ENCODE measurements at places on chromosomes 7 and 10. TPM values are rescaled to one million over a fixed set of nuclear protein-coding genes. Genes with fewer than 3 reads are reported as not detected.
A peak's percentile ranks its signal among the peaks of the same experiment; 100 is the strongest.

DNA sequence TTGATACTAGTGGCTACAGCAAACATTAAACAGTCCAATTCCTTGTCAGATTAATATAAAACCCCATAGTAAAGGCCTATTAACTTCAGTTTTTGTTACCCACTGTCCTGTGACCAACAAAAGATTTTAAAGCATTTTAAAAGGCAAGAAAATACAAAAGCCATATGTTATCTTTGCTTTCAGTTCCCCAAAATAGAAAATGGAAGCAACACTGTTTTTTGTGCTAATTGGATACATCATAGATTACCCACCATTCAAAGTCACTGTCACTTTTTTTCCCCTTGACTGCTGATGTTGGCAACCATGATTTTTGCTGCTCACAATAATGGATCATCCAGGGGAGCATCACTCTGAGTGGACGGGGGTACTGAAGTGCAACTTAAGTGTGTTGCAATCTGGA lies 52.4 kb upstream of the TMEM140 start:
- no peak for DNase-seq

- no peak for DNase-seq
Measured at GRCh38 chr7:91811236-91811635, 69.3 kb downstream of the MTERF1 start.

DNA sequence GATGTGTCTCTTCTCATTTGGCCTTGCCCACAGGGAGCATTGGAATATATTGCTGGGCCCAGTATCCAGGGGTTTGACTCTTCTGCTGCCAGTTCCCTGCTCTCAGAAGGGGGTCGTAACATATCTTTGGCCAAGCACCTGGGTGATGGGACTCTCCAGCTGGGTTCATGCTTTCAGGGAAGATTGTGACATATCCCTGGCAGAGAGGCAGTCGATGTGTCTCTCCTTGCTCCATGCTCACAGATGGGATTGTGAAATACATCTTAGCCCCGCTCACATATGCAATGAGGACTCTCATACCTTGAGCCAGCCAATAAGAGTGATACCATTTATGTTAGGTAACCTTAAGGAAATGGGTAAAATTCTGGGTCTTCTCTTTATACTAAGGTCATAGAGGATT lies 39.2 kb upstream of the ZNF680 start:
- no peak for DNase-seq

- no peak for DNase-seq
Measured at GRCh38 chr7:133584956-133585668, 332.2 kb downstream of the EXOC4 start.

- DNase-seq: peak; percentile 77
Measured at GRCh38 chr10:124685261-124685660, 58.9 kb downstream of the FAM53B start.

DNA sequence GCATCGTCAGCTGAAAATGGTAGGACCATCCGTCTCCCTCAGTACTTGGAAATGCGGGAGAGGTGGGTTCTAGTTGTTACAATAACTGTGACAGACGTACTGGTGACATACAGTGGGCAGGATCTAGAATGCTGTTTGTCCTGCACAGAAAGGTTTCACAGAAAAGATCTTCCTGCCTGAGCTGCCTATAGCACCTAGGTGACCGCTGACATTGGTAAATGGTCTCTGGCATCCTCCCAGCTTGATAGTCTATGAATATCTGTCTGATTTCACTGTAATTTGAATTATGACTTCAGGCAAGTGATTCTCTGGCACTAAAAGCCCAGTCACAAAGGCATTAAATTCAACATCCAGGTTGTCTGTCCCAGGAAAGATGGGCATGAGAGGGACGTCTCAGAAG lies 38.2 kb upstream of the CCDC3 start:
- DNase-seq: no peak

- no peak for DNase-seq
Measured at GRCh38 chr7:44889086-44889781, 3.9 kb upstream of the PURB start.

- no peak for DNase-seq
Measured at GRCh38 chr7:52771177-52771576, 264.3 kb upstream of the POM121L12 start.

- no peak for DNase-seq
Measured at GRCh38 chr7:81051811-81052413, 133.1 kb upstream of the SEMA3C start.

DNA sequence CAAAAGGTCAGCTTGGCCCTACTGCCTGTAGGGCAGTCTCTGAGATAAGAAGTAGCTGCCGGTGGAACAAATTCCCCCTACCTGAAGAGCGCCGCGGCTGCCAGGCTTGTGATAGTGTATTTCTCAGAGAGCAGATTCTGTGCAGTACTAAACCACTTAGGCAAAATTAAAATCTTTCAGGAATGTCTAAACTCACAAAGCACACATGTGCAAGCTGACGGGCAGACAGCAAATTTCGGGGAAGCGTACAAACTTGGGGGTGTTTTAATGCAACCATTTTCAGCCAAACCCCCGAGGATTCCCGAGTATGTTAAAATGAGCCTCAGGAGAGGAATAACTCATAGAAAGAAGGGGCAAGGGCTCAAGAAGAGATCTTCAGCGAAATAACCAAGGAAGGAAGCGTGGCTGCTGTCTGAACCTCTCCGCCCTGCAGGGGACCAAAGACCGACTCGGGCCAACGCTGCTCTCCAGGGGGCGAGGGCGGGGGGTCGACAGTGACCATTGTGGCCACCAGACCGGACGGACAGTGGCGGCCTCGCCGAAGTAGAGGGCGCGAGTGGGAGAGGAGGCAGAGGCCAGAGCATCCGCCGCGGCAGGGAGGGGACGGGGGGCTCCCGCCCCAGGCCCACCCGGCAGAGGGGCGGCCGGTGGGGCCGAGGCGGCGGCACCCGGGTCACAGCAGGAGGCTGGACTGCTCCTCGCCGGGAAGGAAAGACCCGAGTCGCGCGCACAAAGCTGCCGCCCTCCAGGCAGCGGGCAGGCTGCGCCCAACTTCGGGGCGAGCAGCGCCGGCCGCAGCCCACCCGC lies 819 bp downstream of the HYCC1 start:
- peak; percentile 76 for DNase-seq

DNA sequence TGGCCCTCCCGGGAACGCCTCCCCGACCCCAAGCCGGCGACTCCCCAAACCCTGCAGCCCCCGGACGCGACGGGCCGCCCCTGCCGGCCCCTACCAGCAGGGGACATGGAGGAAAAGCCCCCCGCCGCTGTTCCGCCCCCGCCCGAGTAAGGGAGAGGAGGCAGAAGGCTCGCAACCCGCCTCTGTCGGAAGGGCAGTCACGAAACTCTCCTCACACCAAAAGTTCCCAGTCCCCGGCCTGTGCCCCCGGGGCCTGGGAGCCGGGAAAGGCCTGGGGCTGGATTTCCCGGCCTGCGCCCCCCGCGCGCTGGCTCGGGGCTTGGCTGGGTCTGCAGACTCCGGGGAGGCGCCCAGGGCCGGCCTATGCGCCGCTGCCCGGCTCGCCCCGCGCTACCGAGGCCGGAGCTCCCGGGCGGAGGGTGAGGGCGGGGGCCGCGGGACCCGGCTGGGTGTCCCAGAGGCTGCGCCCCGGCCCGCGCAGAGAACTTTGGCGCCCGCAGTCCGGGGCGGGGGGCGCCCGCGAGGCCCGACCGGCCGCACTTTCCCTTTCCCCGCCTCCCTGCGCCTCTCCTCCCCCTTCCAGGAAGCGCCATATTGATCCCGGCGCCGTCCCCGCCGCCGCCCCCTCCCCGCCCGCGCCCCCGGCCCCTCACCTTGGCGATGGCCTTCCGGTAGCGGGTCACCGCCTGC lies 728 bp downstream of the PARD3 start:
- peak; percentile 77 for DNase-seq

- DNase-seq: no peak
Measured at GRCh38 chr7:71477441-71477840, 345.5 kb downstream of the GALNT17 start.

DNA sequence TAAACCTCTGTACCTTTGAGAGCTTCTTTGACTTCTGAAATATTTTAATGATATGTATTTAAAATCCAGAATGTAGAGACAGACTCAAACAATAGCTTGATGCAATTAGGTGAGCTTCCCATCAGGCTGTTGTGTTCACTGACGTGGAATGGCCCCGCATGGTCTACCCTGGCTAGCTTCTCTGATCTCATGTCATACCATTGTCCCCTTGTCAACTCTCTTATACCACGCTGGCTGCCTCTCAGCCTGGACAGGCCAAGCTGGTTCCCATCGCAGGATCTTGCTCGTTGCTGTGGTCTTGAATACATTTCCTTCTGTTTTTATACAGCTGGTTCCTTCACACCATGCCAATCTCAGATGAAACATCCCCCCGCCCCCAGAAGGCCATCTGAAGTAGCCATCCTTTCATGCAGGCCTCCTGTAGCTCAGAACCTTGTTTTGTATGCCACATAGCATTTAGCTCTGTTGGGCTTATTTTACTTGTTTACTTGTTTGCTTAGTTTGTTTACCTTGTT lies 84.2 kb downstream of the FANK1 start:
- DNase-seq: no peak

DNA sequence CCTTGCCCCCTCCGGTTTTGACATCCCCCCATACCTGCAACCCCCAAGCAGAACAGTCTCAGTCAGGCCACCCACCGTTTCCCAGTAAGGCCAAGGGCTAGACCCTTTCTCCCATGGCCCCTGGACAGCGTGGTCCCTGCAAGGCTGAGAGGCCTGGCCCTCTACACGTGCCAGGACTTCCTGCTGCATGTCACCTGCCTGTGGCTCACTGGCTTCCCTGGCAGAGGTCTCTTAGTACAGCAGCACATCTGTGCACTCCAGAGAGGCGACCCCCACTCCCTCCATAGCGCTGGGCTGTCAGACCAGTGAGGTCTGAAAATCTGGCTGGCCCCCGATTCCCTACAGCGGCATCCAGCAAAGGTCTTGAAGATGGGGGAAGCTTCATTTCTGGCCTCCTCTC lies 26.4 kb upstream of the JAKMIP3 start:
- DNase-seq: no peak

DNA sequence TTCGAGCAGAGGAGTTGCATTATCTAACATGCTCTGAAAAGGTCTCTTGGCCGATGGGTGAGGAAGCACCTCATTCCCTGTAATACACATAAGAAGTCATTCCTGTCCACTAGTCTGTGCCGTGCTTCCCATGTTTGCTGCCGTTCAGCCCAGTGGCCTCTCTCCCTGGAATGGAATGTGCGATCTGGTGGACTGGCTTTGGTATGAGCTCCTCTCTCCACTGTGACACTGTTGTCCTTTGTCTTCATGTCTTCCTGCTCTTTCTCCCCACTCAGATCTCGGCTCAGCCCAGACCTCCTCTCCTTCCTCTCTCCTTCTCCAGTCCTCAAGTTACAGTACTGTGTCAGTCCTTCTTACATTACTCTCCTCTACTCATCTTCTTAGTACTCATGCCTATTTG lies 192.8 kb upstream of the KLF6 start:
- DNase-seq: no peak

DNA sequence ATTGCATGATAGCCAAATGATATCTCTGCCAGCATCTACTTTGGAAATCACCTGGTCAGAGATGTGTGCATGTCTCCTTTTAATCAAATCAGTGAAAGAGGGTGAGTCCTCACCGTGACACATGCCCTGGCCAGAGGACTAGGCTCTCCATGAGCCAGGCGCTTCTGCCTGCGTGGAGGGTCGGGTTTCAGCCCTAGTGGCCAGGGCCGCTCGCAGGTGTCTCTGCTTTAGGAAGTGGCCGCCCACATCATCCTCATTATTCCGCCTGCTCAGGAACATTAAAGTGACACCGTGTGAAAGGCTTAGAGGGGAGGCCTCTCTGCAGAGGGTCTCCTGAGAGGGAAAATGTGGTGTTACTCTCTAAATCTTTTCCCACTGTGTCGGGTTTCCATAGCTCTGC lies 173.6 kb upstream of the PRKCQ start:
- DNase-seq: no peak

GRCh38 chr10:15652117-15652516 lies 67.6 kb downstream of the ITGA8 start:
- no peak for DNase-seq

- no peak for DNase-seq
Measured at GRCh38 chr10:89250865-89251408, 638 bp downstream of the LIPA start.

DNA sequence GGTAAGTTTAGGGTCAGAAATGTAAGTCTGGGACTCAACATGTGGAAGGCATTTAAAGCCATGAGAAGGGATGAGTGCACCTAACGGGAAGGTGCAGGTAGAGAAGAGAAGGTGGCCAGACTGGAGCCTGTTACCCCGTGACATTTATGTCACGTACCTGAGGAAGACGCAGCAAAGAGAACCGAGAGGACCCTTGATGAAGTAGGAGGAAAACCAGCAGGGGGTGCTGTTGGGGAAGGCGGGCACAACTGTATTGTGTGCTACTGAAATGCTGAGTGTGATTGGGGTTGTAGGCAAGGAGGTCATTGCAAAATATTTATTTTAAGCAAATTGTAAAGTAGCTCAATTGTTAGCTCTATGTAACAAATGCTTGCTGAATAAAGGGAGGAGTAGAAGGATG lies 338.2 kb upstream of the PRKCQ start:
- no peak for DNase-seq

GRCh38 chr7:99557940-99558305 lies 519 bp upstream of the ZNF655 start:
- DNase-seq: no peak

DNA sequence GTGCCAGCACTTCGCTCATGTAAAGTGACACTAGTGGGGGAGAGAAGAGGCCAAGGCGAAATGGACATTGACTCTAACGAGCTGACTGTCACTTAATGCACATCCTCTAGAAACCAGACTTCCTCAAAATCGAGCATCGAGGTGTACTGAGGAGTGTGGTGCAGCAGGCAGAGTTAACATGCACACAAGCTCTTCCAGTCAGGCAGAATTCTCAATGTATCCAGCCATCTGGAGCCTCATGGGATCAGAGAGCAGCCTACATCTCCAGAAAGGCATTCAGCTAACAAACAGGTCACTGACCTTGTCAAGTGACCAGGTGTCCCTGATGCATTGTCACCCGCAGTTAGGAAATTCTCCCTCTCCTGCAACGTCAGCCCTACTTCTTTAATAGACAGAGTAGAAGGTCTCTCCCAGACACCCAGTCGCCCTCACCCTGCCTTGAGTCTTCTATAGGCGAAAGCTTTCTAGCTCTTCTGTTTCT lies 259.8 kb upstream of the AOAH start:
- DNase-seq: no peak

Gene BTBD16
- total RNA-seq: not detected

Gene GPR15LG
- total RNA-seq: not detected

Gene ARHGEF5
- 5.5 TPM for total RNA-seq

Gene C10orf105
- total RNA-seq: 0.55 TPM

Gene EFCAB10
- total RNA-seq: not detected

Gene IL15RA
- total RNA-seq: 11.9 TPM

Gene SNX10
- 1.7 TPM for total RNA-seq

Gene PIK3AP1
- total RNA-seq: 6.1 TPM

Gene LGI1
- 28.1 TPM for total RNA-seq

Gene CEP55
- not detected for total RNA-seq
